ENCODE measurements at places on chromosomes 7 and 10.

DNA sequence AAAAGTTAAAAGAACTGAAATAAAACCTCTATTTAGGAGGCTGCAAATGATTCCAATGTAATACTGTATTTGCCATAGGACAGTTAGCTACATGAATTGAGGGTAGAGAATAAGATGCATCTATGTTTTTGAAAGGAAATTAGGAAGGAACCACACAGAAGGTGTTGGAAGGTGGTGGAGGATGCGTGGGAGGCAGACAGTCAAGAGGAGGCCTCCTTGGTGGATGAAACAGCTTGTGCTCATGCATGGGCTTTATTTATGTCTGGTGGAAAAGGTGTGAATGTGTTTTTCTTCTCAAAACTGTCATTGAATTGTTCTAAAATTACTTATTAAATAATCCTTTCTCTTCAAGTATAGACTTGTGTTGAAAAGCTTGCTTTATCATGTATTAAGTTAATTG lies 314.4 kb upstream of the NPSR1 start:
- no peak for DNase-seq

- DNase-seq, result no peak
Observed at GRCh38 chr10:65570143-65571010, 1355.5 kb upstream of the LRRTM3 start.

DNA sequence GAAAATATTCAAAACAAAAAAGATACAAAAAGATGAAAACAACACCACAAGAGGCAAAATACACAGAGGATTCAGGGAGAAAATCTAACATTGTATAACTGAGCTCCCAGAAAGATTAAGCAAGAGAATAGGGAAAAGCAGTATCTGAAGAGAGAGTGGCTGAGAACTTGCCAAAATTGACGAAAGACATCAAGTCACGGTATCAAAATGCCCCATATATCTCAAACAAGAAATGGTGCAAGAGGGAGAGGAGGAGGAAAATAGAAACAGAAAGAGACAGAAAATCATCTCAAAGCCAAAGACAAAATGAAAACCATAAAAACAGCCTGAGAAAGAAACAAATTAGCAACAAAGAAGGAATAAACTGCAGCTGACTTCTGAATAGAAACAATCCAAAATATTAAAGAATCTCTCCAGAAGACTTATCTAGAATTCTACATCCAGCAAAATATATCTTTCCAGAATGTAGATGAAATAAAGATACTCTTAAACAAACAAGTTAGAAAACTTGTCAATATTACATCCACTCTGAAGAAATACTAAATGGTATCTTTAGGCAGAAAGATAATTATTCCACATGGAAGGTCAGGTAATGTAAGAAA lies 5.5 kb downstream of the USP6NL start:
- DNase-seq, result no peak

GRCh38 chr7:7681936-7682329 lies 36.5 kb downstream of the RPA3 start:
- no peak for DNase-seq

DNA sequence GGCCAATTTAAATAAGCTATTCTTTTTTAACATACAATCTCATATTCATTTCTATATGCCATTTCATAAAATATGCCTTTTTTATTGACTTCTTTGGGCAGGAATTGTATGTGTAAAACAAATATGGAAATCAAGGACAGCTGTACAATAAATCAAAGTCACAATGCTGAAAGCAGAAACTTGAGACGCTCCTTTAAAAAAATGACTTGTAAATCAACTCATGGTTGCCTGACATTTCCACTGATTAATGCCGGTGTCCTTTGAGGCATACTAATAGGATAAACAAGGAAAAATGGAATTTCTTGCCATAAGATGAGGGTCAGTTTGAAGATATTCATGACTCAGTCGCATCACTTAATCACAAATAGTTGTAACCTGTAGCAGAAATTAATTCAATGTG lies 247.4 kb upstream of the TEX47 start:
- DNase-seq, result no peak

- no peak for DNase-seq
Observed at GRCh38 chr10:58399410-58399809, 14.2 kb downstream of the TFAM start.

- no peak for DNase-seq
Observed at GRCh38 chr10:102117391-102118159, 2.6 kb downstream of the LDB1 start.

DNA sequence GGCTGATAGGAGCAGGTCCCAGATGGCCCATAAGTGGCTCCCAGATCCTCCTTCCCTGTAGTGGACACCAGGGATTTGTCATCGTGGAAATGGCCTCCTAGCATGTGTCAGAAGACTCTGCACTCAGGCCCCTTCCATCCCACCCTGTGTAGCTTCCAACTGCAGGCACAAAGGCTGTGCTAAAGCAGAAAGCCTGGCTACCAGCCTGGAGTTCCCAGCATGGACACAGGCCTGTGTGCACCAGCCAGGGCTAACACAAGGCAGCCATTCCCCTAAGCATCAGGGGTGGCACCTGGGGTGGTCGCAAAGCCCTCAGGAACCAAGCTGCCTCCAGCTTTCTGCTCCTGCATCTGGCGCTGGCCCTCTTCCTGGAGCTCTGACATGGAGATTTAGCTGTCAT lies 4.5 kb upstream of the CAMK2B start:
- no peak for DNase-seq

DNA sequence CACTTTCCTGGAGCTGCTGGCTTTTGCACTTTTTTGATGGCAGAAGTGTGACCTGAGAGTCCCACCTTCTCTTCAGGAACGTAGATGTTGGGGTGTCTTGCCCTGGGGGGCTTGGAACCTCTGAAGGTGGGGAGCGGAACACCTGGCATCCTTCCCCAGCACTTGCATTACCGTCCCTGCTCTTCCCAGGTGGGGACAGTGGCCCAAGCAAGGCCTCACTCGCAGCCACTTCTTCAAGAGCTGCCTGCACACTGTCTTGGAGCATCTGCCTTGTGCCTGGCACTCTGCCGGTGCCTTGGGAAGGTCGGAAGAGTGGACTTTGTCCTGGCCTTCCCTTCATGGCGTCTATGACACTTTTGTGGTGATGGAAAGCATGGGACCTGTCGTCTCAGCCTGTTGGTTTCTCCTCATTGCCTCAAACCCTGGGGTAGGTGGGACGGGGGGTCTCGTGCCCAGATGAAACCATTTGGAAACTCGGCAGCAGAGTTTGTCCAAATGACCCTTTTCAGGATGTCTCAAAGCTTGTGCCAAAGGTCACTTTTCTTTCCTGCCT lies 31.1 kb downstream of the PFKFB3 start:
- DNase-seq, result no peak

- no peak for DNase-seq
Observed at GRCh38 chr7:106313966-106314365, 29.2 kb upstream of the NAMPT start.

- no peak for DNase-seq
Observed at GRCh38 chr7:24049296-24049695, 234.7 kb upstream of the NPY start.

GRCh38 chr7:46239846-46240245 lies 318.8 kb upstream of the IGFBP3 start:
- no peak for DNase-seq

DNA sequence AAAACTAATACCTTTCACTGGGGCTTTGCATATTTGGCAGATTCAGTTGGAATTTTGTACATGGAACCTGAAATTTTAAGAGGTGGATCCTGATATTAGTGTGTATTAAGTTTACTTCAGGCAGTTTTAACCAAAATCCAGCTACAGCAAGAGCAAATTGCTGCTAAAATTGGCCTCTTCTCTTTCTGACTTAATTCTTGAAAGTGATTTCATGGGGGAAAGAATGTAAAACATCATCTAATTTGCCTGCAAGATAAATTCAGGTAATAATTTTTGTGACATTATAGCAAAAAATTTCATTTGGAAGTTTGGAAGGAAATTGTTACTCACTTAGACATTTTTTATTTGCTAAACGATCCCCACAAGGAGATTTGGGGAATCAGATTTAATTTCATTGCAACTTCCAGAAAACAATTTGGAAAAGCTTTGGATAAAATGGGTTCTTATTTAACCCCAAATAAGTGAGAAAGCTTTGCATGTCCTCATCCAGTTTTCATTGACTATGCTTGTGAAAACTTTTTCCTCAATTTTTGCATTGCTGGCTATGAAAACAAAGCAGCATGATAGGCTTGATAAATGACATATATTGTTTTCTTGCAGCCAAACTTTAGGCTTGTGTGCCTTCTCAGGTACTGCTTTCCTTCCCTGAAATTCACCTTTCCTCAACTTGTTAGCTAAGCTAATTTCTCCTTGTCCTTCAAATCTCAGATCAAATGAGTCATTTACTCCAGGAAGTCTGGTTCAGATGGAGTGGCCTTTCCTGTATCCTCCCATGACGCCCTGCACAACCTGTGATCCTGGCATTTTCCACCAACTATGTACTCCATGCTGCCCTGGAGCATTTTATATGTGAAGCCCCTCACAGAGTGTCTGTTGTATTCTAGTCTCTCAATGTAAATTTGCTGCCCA lies 27.4 kb upstream of the ZNF438 start:
- no peak for DNase-seq

GRCh38 chr10:16297642-16298041 lies 139.2 kb upstream of the PTER start:
- no peak for DNase-seq

DNA sequence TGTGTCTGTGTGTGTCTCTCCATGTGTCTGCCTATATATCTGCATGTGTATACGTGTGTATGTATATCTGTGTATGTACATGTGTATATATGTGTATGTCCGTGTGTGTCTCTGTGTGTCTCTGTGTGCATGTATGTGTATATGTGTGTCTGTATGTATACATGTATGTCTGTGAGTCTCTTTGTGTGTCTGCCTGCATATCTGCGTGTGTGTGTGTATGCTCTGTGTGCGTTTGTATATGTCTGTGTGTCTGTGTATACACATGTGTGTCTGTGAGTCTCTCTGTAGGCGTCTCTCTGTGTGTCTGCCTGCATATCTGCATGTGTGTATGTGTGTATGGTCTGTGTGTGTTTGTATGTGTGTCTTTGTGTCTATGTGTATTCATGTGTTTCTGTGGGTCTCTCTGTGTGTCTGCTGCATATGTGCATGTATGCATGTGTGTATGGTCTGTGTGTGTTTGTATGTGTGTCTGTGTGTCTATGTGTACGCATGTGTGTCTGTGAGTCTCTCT lies 23.7 kb upstream of the KLF6 start:
- DNase-seq, result no peak

DNA sequence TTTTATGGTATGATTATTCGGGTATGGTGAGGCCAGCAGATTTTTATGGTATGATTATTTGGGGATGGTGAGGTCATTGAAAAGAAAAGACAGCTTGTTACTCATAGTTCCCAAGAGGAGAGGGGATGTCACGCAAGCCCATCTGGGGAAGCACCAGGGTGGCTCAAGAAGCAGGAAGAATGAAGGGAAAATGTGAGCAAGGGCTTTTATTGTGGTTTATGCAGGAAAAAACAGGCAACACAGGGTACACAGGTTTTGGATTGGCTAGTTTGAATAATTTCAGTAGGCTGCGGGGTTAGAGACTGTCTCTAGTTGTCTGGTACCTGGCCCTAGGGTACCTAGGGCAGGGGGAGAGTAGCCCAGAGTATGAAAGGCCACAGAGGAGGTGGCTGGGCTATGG lies 26.8 kb upstream of the DGKI start:
- DNase-seq, result no peak

DNA sequence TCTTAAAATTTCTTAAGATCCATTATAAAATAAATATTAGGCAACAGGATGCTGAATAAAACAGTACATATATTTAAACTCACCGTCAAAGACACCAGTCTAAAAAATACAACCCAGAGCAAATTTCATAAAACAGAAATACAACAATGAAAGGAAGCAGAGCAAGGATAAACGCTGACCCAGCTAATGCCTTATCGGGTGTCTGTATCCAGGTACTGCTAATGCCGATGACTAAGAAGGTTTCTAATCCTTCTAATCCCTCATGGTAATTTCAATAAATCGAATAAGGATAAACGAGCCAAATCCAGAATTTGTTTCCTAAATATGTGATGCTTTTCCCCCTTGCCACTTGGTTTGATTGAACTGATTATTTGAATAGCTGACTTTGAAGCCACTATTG lies 1.7 kb downstream of the HYCC1 start:
- no peak for DNase-seq

- DNase-seq, result no peak
Observed at GRCh38 chr7:153027210-153027609, 267.7 kb downstream of the ACTR3B start.

GRCh38 chr7:131621652-131622051 lies 65.2 kb upstream of the PODXL start:
- DNase-seq, result no peak

GRCh38 chr10:135601-136464 lies 578 bp downstream of the ZMYND11 start:
- no peak for DNase-seq

GRCh38 chr10:102604439-102604841 lies 39.8 kb upstream of the TRIM8 start:
- no peak for DNase-seq

DNA sequence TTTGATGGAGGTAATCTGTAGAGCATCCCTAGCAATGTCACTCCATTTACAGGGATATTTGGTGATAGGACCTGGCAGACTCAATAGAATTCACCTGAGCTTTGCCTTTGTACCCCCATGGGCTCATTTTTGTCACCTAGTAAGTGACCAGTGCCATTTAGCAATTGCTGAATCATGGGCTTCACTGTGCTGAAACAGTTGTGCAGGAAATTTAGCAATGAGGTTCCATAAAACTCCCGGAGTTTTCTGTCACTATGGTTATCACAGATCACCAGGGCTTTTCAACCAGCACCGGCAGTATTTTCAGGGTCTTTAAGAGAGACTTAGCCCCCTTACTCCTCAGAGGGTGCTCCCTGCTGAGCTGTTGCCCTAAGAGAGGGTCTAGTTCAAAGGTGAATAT lies 40.2 kb downstream of the FAS start:
- DNase-seq, result no peak

GRCh38 chr10:95262763-95263518 lies 27.9 kb downstream of the PDLIM1 start:
- DNase-seq, result no peak

- DNase-seq, result no peak
Observed at GRCh38 chr7:119903085-119903484, 369.9 kb upstream of the KCND2 start.

- DNase-seq, result no peak
Observed at GRCh38 chr10:74671716-74672115, 154.7 kb upstream of the KAT6B start.

- no peak for DNase-seq
Observed at GRCh38 chr7:101677797-101678479, 48.8 kb upstream of the MYL10 start.

DNA sequence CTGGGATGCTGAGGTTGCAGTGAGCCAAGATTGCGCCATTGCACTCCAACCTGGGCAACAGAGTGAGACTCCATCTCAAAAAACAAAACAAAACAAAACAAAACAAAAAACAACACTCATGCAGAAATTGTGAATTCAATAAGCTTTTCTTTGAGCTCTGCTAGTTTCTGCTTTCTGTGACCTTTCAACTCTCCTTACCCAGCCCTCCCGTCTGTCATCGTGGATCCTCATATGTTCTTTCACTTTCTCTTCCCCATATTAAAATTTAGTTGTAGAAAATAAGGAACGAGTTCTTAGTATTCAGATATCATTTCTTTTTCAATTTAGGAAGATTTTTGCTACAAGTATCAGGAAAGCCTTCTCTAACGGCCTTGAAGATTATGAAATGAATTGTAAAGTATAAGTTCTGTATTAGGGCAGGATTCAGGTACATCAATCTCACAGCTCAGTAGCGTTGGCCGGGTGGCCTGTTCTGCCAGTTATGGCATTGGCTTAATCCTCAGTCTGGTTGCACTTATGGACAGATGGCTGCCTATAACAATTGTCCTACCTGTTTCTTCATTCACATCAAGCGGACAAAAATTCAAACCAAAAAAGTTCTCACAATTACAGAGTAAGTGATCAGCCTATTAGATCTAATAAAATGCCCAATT lies 1167.0 kb downstream of the SORCS3 start:
- no peak for DNase-seq

- DNase-seq, result no peak
Observed at GRCh38 chr10:3867454-3868270, 82.7 kb upstream of the KLF6 start.
